Thyroid gland (tissue), 4 donors: ENCODE measurements at places on chromosomes 5 and 9.

DNA sequence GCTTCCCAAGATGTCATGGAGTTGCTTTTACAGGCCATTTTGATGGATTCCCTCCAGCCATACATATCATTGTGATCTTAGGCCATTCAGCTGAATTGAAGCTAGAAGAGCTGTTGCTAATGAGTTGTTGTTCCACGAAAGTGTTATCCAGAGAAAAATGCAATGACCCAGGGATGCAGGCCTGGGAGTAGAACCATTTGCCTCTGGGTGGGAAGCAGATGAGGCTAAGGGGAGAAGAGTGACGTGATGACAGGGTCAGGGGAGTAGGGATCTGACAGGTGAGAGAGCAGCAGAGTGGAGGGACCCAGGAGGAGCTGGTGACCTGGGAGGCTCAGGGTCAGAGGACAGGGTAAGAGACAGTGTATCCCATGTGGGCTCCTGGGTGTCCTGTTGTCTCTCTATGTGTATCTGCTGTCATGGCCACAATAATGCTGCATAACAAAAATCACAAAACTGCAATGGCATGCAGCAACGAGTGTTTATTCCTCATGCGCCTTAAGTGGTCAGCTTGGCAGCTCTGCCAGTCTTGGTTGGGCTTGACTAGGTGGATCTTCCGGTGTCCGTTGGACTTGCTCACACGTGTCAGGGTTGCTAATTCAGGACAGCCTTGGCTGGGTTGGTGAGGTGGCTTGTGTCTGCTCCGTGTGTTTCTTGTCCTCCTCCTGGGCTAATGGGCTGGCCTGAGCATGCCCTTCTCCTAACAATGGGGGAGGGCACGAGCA is 90.6 kb downstream of the LIFR start:
- no peak for DNase-seq

DNA sequence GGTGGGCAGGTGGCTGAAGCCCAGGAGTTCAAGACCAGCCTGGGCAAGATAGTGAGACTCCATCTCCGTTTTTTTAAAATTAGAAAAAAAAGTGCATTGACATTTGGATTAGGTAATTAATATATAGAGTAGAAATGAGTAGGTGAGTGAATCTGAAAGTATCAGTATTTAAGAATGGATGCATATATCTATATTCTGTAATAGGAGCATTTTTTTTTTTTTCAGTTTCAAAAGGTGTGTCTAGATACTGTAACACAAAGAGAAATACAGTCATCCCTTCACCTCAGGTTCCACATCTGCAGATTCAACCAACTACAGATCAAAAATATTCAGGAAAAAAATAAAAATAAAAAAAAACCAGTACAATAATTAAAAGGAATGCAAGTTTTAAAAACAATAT is 50.8 kb downstream of the RBM27 start:
- DNase-seq: no peak

DNA sequence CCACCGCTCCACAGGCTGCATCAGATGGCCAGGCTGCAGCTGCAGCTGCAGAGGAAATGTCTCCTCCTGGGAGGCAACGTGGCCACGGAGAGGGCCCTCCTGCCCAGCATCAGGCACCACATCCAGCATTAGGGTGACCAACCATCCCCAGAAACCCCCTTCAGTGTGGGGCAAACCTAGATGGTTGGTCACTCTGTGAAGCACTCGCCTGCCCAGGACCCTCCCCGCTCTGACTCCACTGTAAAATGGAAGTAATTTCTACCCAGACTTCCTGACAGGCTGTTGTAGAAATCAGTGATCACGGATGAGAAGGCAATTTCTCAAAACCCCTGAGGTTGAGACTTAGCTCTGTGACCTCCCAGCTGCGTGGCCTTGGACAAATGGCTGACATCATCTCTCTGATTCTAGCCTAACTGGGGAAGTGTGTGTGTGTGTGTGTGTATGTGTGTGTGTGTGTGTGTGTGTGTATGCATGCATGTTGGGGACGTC is 31.6 kb downstream of the B4GALT1 start:
- no peak for DNase-seq

DNA sequence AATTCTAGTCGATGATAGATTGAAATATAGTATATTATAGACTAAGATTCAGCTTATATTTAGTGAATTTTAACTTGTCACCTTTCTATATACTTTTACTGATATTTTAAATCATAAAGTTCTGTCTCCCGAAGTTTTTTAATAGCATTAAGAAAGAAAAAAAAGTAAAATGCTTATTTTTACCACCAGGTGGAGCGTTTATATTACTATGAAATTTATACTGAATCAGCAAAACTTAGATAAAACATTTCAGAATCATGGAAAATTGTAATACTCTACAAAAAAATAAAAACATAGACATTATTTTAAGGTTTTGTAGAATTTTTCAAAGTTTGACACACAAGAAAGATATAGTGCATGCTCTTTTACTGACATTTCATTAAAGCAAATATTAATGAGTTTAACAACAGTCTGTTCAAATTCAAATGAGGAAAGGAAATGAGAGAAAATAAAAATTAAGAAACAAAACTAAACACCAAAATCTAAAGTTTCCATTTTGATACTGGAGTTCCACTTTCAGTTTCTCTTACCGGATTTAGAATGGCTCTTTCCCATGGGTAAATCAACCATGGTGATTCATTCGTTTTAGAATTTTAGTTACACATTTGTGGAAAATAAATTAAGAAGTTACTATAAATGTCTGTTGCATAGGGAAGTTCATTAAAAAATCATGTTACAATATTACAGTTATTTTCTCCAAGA is 1035.3 kb downstream of the CDH12 start:
- no peak for DNase-seq

DNA sequence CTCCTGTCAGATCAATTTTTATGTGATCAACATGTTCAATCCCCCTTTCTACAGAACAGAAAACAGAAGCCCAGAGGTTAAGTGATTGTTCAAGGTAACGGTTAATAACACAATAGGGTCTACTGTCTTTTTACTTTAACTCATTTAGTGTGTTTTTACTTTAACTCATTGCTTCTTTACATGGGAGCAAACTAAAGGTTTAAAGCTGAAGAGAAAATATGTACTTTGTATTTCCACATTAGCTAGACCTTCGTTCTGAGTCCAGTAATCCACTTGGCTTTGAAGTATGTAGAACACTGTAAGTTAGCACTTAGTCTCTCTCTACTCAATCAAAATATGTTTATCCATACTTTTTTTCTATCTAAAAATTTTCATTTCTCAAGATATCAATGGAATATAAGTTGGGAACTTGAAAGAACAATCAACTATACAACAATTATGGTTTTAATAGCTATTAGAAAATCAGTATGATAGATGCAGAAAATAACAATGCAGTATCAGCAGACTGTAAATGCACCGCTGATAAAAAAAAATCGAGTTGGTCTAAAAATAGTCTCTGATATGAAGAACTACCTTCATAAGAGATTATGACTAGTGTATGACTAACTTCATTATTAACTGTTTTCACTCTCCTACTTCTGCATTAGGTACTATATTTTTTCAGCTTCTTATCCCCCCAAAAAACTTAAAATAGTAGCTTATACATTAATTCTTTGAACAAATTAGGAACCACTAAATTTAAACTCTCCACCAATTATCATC is 20.6 kb downstream of the PGGT1B start:
- DNase-seq: no peak

DNA sequence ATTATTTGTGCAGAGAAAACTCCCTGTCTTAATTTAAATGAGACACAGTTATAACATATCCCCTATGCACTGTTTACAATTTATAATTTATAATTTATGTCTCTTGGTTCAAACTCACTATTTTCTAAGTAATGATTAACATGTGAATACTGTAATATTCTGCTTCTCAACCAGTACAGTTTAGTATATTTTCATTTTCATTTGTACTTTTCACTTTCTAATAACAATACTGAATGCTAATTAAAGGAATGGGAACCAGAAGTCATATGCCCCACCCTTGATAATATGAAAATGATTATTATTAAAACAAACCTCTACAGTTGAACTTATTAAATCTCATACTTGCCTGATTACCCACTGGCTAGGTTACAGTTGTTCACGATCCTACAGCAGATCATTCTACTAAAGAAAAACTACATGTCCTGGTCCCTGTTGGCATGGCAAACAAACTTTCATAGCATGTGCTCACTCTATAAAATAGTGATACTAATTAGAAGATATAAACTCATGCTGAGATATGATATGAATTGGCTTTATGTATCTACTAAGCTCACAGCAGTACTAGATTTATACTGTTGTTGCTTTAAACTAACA is 66.4 kb downstream of the POU5F2 start:
- DNase-seq: no peak

- peak; percentile 96 for DNase-seq
Observed at GRCh38 chr9:93003552-93004407, 54.7 kb upstream of the SUSD3 start.

DNA sequence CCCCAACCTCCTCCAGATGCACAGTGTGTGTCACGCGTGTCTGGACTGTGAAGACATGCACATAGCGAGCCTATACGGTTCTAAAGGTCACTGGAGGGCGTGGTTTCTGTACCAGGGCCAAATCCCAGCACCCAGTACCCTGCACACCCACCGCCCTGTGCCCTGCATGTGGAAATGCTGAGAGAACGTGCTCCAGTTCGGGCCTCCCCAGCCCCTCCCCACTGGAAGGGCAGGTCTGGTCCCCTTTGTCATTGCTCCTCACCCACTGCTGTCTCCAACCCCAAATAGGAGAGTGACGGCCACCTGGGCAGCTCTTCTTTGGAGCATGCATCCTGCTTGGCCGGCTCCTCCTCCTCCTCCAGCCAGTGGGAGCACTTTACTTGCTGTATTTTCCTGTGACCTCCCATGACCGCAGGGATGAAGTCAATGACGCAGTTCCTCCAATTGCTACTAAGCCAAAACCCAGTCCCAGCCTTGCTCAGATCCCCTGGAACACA is 116.7 kb downstream of the WNK2 start:
- no peak for DNase-seq

GRCh38 chr5:175895686-175896102 is 24.3 kb downstream of the CPLX2 start:
- no peak for DNase-seq

GRCh38 chr9:35618325-35618727 is at the start of gene CD72:
Gene CD72 (minus strand): TSS chr9:35618413. CDS start chr9:35618303, 110 bp downstream.
- DNase-seq: no peak

DNA sequence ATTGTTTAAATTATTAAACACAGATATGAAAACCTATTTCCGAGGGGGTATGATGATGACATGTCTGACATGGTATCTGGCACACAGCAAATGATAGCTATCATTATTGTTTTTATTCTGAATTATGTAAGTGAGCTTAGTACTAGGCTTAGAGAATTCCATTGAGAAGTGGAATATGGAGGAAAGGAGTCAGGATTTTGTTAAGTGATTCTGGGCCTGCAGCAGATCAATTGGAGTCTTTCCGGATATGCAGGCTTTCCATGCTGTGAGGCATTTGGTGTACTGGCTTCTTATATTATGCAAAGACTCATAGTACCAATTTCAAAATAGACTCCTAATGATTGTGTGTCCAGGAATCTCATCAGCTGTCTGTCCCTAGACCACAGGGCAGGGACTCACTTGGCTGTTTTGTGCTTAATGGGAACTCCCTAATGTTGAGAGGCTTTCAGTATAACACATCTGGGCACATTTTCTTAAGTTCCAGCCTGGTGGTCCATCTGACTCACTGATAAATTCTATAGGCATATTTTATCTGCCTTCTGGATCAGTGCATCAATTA is 180.0 kb upstream of the KLF9 start:
- DNase-seq: no peak
